ENCODE measurements at places on chromosomes 4 and X.

DNA sequence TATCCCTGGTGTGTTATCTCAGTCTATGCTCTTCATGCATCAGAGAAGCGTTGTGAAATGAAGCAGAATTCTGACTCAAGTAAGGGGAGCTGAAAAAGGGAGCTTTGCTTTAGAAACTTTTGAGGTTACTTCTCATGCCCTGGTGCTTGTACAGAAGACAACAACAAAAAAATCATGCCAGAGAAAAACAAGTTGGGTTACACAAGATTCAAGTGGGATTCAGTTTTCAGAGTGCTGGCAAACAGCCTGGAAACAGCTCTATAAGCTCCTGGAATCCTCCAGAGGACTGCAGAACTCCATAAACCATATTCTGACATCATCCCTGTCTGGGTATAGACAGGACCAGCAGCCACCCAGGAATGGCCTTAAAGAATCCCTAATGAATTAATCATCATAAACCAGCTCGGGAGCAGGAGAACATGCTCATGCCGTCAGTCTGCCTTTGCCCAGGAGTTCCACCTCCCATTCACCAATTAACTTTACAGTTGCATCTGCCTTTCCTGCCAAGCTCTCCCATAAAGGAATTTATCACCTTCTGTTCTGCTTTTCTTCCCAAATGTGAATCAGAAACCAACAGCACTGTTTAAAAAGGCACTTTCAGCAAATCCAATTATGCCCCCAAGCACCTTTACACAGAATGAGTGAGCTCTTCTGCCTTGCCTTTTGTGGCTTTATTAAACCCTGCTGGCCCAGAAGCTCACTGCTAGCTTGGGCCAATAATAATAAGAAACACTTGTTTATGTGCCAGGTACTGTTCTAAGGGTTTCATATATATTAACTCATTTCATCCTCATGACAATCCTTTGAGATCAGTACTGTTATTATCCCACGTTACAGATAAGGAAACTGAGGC lies 54.5 kb upstream of the FBXW7 start:
- DNase-seq: no peak

- no peak for DNase-seq
Observed at GRCh38 chr4:32196950-32197688, 1477.0 kb downstream of the PCDH7 start.

DNA sequence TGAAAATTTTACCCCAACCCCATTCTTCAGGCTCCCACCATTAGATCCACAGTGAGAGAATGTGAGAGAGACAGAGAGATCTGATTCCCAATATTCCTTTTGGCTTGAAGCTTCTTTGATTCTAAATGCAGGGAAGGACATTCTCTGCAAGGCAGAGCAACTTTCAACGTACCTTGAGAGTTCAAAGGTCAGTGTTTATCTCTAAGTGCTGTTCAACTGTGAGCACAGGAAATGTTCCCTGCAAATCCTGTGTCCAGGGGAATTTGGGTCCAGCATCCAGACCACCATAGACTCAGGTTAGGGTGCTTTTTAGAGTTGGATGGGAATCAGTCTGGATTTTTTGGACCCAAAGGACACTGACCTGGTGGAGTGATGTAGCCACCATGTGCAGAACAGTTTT lies 97.4 kb downstream of the NHS start:
- no peak for DNase-seq

DNA sequence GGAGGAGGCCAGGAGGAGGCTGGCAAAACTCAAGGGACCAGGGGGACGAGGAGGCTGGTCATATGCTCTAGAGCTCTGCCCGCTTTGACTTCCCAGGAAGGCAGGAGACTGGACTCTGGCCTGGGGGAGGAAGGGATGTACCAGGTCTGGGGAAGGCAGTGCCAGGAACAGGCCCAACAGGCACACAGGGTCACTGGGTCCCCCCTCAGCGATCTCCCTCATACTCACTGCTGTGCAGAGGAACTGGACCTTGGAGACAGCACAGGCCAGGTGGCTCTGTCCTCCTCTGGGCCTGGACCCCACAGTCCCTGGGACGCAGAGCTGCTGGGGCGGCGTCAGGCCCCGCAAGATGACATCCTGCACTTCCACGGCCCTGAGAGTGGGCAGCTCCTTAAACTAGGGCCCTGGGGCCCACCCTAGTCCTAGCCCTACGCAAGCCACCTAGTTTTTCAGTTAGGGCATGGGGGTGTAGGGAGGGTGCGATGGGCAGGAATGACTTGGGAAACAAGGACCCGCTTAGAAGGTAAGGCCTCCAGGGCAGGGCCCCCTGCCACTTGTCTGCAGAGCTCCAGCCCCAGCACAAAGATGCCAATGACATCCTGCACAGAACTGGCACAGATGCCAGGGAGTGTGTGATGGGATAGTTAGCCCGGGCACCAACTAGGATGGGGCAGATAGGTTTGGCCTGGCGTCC lies 59.5 kb downstream of the HTRA3 start:
- no peak for DNase-seq

DNA sequence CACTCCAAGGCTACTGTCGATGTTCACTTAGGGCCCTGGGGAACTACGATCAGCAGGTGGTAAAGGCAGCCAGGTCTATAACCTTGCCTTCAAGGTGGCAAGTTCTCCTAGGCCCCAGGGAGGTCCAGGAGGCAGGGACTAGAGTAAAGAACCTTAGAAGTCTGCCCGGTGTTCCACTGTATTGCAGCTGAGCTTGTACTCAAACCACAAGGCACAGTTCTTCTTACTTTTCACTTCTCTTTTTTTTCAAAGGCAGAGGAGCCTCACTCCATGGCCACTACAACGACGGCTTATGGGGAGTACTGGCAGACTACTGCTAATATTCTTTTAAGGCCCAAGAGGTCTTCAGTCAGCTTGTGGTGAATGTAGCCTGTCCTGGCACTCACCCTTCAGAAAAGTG lies 78.8 kb upstream of the GPR174 start:
- DNase-seq: no peak

- DNase-seq: no peak
Observed at GRCh38 chr4:52957220-52957686, 95.1 kb downstream of the RASL11B start.

GRCh38 chr4:181939199-181939945 lies 303.8 kb upstream of the TENM3 start:
- no peak for DNase-seq

GRCh38 chr4:181982437-181982836 lies 260.8 kb upstream of the TENM3 start:
- DNase-seq: no peak

DNA sequence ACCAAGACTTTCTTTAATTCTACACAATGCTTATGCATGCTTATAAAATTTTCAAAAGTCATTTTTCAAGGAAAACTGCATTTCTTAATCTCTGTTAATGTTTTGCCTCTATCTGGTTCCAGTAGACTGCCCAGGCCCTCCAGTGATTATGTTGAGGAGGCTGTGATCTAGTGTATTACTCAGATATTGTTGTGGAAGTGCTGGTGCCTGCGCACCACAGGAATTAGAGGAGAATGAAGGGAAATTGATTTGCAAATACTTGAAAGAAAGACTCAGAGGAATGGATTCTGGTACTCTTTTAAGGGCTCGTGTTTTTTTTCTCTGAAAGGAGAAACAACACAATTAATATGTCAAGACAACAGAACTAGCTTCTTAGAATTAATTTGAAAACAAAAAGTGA lies 1015.1 kb downstream of the RPA4 start:
- DNase-seq: no peak

GRCh38 chrX:17459008-17459611 lies 84.1 kb downstream of the NHS start:
- no peak for DNase-seq

DNA sequence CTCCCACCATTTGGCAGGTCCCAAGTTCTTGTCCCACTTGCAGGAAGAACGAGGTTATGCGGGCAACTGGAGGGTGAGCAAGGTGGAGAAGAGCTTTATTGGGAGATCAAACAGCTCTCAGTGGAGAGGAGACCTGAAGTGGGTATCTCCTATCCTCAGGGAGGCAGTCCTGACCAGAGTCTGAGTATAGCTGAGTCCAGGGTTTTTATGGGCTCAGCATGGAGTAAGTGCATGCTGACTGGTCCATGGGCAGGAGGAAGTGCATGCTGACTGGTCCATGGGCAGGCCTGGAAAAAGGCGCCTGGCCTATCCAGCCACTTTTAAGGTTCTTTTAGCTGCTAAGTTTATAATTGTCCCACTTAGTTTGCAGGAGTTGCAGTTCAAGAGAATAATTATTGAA lies 7.4 kb upstream of the HNRNPD start:
- DNase-seq: no peak

DNA sequence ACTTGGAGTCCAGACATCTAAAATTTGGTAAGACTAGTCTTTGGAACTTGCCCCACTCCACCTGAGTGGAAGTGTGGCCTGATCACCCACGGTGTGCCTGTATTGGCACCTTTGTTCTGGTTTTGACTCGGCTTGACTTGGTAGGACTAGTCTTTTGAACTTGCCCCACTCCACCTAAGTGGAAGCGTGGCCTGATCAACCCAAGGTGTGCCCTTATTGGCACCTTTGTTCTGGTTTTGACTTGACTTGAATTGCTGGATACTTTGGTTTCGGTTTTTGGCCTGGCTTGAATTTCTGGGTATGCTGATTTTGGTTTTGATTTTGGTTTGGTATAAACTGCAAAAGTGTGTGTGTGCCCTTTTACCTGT lies 44.7 kb upstream of the UGT2B7 start:
- no peak for DNase-seq

DNA sequence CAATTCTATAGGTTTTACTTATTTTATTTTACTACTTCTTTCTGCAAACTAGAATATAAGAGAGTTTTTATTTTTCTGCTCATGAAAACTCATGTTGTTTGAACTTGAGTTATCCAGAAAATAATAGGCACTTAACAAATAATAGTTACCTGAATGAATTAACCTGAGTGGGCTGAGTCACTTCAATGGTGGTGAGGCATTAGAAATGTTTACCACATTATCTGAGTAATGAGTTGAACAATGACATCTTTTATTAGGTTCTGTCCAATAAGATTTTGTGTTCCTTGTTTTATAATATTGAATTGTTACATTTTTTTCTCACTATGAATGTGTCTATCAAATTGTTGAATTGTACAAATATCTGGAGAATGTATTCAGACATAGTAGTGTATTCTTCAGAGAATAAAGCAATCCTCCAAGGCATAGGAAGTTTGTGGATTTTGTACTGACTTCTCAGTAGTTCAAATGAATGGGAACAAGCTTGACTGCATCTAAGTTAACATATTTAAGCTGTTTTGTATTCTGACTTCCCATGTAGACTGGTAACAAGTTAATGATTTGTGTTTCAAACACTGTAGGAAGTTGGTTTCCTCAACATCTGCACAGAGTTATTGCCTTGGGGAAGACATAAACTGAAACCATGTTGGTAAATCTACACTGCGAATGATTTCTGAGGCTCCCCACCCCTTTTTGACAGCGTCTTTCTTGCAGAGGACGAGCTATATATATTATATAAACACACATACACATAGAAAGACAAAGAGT lies 1808.9 kb upstream of the TENM3 start:
- no peak for DNase-seq

DNA sequence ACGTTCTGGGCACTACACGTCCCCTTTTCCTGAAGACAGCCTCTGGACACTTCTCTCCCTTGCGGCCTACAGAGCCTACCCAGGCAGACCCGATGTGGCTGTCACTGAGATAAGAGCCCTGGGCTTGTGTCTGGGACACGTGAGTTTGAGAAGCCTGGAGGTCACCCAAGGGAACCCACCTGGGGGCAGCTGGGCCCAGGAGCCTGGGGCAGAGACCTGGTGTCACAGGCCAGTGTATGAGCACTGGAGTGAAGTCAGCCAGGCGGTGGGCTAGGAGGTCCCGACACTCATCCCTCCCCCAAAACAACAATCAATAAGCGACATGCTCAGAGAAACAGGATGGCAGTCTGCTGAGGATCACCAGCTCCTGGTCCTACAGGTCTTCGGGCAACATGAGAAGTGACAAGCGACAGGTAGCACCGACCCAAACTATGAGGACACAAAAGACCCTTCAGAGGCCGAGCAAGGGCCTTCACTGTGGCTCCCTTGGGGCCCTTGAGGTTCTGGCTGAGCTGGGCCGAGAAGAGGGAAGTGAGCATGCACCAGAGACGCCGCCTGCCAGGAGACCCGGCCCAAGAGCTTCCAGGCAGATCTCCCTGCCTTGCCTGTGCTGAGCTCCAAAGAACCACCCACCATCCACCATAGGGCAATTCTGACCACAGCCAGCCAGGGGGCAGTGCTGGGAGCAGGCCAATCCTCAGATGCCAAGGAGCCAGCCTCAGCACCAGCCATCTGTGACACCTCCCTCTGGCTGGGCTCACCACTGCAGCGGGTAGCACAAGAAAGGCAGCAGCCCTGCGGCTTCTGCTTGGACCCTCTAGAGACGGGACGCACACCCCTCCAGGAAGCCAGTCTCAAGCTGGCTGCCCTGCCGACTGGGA lies 11.0 kb upstream of the DUSP9 start:
- no peak for DNase-seq

Data from stimulated activated CD4-positive, alpha-beta T cell treated with anti-CD3 and anti-CD28 coated beads, Interleukin-15, amount 100 ng/mL, for 1 hour (primary cell).